ENCODE measurements at places on chromosomes 4 and X.
A peak's percentile ranks its signal among the peaks of the same experiment; 100 is the strongest.

DNA sequence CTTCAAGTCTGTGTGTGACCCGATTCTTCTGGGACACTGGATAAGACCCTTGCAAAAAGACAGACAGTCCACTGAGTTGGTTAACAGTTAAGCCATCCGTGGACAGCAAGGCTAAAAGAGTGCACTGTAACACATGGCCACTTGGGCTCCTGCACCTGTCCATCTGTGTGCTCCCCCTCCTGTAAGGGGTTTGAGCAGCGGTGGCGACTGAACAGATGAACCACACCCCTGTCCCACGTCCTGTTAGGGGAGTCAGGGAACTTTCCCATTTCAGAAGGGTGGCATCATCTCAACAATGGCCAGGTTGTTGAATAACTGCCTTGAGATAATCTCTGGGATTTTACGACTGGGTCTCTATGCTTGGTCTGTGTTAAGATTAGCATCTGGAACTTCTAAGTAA lies 178.6 kb downstream of the GRXCR1 start:
- DNase-seq: no peak

DNA sequence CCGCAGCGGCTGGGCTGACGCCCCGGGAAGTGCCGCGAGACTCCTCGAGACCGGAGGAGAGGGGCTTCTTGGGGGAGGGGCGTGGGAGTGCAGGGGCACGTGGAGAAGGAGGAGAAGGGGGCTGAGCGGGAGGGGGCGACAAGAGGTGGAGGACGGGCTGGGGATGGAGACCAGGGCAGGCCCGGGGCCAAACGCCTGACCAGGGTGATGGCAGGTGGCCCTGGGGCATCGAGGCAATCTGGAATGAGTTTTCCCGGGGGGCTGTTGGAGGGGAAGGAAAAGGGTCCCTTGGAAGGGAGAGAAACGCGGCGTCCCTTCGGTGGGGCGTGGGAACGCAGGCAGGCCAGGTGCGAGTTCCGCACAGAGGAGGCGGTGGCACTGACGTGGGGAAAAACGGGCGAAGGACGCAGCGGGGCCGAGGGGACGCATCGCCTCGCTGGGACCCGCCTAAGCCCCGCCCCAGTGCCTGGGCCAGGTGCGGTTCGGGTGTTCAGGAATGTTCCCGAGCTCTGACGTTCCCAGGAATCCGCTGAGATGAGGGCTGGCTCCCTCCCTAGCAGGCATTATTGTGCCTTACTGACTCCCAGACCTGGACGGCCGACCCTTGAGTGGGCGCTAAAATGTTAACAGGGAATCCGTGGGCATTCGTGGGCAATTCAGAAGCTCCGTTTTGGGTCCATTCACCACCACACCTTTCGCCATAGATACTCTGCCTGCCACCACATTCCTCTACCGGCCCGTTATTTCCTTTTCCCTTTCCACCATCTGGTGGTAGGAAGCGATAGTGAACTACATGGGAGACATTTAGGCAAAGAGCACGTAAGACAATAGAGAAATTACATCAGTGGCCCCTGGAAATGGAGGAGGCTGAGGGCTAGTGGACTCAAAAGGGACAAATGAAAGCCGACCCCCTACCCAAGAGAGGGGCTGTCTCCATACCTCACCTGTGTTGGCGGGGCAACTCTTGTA lies 795 bp upstream of the SH3KBP1 start:
- peak; percentile 87 for DNase-seq

DNA sequence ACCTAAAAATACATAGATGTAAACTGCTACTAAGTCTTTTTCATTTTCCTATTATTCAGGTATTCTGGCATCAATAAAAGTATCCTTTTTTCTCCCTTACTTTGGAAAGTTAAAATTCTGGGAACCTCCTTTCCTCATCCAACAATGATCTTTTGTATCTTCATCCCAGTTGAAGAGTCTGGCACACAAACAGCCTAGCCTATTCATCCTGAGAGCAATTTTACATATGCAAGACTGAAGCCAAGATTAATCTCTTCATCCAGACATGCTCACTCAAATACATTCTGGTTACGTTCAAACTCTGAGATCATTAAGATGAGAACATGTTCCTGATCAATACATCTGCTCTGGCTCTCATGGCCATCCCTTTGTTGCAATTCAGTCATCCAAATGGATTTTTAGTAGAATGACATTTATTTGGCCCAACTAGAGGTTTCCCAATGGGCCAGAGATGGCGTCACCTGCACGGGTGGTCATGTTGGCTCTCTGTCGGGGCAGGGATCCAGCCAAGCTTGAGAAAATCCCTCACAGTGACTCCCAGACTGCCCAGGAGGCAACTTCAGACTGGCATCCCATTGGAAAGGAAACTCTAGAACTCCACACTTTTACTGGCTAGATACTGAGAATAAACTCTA lies 135.3 kb upstream of the VCX2 start:
- no peak for DNase-seq

DNA sequence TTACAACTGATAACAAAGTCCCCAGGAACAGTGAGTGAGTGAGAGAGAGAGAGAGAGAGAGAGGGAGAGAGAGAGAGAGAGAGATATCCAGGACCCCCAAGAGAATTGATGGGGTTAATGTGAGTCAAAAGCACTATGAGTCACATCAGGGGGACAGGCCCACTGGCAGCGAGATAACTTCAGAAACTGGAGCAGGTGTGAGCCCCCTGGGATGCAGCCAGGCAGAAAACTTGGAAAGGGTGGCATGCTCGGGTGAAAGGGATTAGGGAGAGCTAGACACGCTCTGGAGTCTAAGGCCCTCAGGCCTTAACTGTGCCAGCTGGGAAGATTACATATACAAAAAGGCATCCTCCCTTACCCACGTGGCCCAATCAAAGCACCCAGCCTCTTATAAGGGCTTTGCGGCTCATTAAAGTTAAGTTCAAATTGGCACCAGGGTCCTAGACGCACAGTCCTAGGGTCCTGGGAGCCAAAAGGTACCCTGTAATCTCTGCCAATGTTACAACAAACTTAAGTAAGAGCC lies 841 bp downstream of the ACOT9 start:
- DNase-seq: peak; percentile 77

DNA sequence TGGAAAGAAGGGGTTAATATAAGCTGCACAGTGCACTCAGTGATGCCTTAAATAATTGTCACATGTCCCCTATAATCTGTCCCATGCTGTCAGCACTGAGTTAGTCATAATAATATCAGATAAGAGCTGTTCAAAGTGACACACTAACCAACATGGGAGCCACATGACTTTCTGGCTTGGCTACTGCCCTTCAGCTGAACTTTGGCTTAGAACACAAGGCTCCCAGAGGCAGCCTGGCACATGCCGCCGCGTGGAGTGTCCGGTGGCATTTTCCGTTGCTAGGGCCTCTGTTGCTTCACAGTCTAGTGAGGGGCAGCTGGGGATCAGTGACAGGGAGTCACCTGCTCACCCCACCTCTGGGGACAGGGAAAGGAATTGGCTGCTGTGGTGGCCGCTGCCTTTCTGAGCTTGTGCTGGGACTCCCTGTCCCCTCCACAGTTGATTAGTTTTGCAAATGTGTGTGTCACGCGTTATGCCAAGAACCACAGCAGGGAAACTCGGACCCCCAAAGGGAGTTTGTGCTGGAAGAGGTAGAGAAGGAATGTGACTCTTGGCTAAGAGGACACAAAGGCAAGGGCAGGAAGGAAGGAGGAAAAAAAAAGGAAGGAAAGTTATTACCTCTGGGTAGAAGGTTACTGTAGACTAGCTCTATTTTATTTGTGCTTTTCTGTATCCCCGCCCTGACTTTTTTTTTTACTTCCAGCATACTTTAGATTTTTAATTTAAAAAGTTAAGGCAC lies 41.1 kb upstream of the PPARGC1A start:
- DNase-seq: peak; percentile 12

Measured in fibroblast of skin of scalp (primary cell).